Testis (tissue), 5 donors: ENCODE measurements at places on chromosomes 6 and 20. TPM values are rescaled to one million over a fixed set of nuclear protein-coding genes. Genes with fewer than 3 reads are reported as not detected.

DNA sequence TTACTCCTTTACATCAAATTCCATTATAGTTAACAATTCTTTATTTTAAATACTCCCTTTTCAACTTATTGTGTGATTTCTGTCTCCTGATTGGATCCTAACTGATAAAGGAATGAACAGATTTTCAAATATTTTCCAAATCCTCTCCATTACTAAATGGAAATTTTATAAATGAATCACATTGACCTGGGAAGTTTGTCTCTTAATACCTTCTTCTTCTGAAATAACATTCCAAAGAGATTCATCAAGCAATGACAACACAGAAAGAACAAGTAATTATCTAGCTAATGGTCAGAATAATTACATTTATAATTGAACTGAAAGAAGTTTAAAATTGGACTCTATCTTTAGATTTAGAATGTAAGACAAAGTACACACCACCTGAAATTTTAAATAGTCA is 515.4 kb upstream of the PTCHD4 start:
- H3K27me3 ChIP-seq, result no peaks in the 10 kb centered on the region
- no peaks in the 10 kb centered on the region for H3K36me3 ChIP-seq
- no peak overlapping the region for H3K4me3 ChIP-seq
- H3K27ac ChIP-seq, result no peak overlapping the region
- no peaks in the 10 kb centered on the region for H3K4me1 ChIP-seq
- DNase-seq, result no peak

DNA sequence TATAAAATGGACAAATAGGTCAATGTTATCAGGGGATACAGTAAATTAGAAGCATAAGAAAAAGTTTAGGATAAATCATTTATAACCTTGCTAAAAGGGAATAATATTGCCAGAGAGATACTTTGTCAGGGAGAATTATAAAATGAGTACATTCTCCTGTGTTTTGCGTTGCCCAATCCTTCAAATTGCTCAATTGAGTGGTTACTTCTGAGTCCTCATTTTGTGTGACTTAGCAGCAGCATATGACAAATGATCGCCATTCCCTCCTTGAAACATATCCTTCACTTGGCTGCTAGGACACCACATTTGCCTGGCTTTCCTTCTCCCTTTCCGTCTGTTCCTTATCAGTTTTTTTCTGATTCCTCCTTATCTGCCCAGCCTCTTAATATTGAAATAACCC is 106.7 kb upstream of the FLRT3 start:
- no peak for DNase-seq
- no peaks in the 10 kb centered on the region for H3K27me3 ChIP-seq
- H3K4me3 ChIP-seq, result no peak overlapping the region
- no peak overlapping the region for H3K27ac ChIP-seq
- no peaks in the 10 kb centered on the region for H3K4me1 ChIP-seq
- H3K36me3 ChIP-seq, result no peaks in the 10 kb centered on the region

GRCh38 chr6:140921366-140922226 is 1211.1 kb upstream of the GJE1 start:
- no peaks in the 10 kb centered on the region for H3K4me1 ChIP-seq
- DNase-seq, result peak; percentile 46
- H3K36me3 ChIP-seq, result no peaks in the 10 kb centered on the region
- H3K27me3 ChIP-seq, result no peaks in the 10 kb centered on the region
- H3K27ac ChIP-seq, result no peak overlapping the region

- no peaks in the 10 kb centered on the region for H3K36me3 ChIP-seq
- H3K27me3 ChIP-seq, result no peaks in the 10 kb centered on the region
- no peaks in the 10 kb centered on the region for H3K4me1 ChIP-seq
- H3K4me3 ChIP-seq, result no peak overlapping the region
- no peak for DNase-seq
- no peak overlapping the region for H3K27ac ChIP-seq
These were observed 17.9 kb downstream of the CASS4 start for GRCh38 chr20:56429941-56430340.

- no peaks in the 10 kb centered on the region for H3K4me1 ChIP-seq
- H3K36me3 ChIP-seq, result no peaks in the 10 kb centered on the region
These were observed 12.1 kb upstream of the MLN start for GRCh38 chr6:33815854-33816253.

GRCh38 chr6:30537931-30538330 is 18.4 kb downstream of the GNL1 start:
- peaks cover 6% of the 10 kb centered on the region for H3K4me1 ChIP-seq
- H3K27me3 ChIP-seq, result no peaks in the 10 kb centered on the region
- no peak overlapping the region for H3K4me3 ChIP-seq
- H3K27ac ChIP-seq, result no peak overlapping the region
- H3K36me3 ChIP-seq, result no peaks in the 10 kb centered on the region

GRCh38 chr20:62377064-62377461 is 9.8 kb upstream of the RPS21 start:
- H3K36me3 ChIP-seq, result no peaks in the 10 kb centered on the region
- H3K27ac ChIP-seq, result peak overlapping the region; percentile 32
- no peak for DNase-seq
- peaks cover 68% of the 10 kb centered on the region for H3K4me1 ChIP-seq
- H3K4me3 ChIP-seq, result no peak overlapping the region
- no peaks in the 10 kb centered on the region for H3K27me3 ChIP-seq

GRCh38 chr6:50722829-50723554 is 9.7 kb downstream of the TFAP2D start:
- no peaks in the 10 kb centered on the region for H3K36me3 ChIP-seq
- no peak for DNase-seq
- no peaks in the 10 kb centered on the region for H3K27me3 ChIP-seq
- H3K27ac ChIP-seq, result no peak overlapping the region
- H3K4me1 ChIP-seq, result no peaks in the 10 kb centered on the region

DNA sequence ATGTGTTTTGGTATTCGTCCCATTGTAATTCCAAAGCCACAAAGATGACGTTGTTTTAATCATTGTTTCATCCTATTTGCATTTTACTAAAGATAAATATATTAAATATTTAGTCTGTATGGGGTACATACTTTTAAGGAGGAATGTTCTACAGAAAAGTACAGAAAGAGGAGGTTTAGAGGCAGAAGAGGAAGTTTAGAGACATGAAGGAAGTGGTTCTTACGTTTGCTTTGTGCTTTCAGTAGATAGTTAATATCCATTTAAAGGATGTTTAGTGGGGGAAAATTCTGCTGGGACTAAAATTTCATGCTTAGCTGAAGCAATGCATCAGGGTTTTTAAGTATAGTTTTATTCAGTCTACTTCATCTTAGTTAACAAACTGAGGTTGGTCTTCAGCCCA is 116.6 kb downstream of the CRYBG1 start:
- DNase-seq, result no peak
- peaks cover 3% of the 10 kb centered on the region for H3K4me1 ChIP-seq
- H3K27ac ChIP-seq, result no peak overlapping the region
- no peaks in the 10 kb centered on the region for H3K36me3 ChIP-seq
- H3K4me3 ChIP-seq, result no peak overlapping the region

- no peaks in the 10 kb centered on the region for H3K27me3 ChIP-seq
- no peak for DNase-seq
- no peak overlapping the region for H3K27ac ChIP-seq
- H3K4me3 ChIP-seq, result no peak overlapping the region
- H3K4me1 ChIP-seq, result no peaks in the 10 kb centered on the region
These were observed 2.3 kb upstream of the MAS1L start for GRCh38 chr6:29490055-29490454.

- no peak for DNase-seq
- H3K4me3 ChIP-seq, result no peak overlapping the region
- H3K27ac ChIP-seq, result no peak overlapping the region
- H3K36me3 ChIP-seq, result no peaks in the 10 kb centered on the region
- H3K4me1 ChIP-seq, result no peaks in the 10 kb centered on the region
These were observed 24.7 kb downstream of the RALGAPB start for GRCh38 chr20:38497246-38497935.

DNA sequence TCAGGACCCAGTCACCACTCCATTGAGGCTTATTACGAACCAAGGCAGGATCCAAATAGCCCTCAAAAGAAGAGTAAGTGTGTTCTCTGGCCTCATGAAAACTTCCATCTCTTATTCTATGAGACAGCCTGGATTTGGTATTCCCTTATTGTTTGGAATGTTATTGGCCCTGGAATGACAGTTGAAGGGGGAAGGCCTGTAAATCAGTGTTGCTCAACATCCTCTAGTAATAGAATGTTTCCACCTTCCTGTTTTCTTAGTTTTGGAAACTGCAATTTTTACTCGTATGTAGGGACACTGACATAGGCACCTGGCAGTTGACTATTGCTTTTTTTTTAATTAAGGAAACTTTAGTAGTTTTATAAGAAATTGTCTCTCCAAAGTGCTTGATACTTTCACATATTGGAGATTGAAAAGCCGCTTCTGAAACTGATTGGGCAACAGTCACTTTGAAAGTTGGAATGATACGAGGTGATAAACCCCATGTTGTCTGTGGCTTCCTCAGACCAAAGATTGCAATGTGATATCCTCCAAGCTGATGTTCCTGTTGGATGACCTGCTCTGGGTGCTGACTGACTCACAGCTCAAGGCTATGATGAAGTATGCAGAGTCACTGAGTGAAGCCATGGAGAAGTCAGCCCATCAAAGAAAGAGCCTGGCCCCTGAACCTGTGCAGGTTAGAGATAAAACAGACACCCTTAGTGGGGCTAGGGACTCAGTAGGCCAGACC is 43.1 kb downstream of the BLTP3A start:
- no peaks in the 10 kb centered on the region for H3K27me3 ChIP-seq
- no peaks in the 10 kb centered on the region for H3K4me1 ChIP-seq
- H3K36me3 ChIP-seq, result no peaks in the 10 kb centered on the region
- no peak for DNase-seq
- no peak overlapping the region for H3K27ac ChIP-seq

GRCh38 chr6:41278699-41279405 is 7.6 kb downstream of the TREM1 start:
- no peaks in the 10 kb centered on the region for H3K36me3 ChIP-seq
- DNase-seq, result peak; percentile 65
- H3K4me3 ChIP-seq, result no peak overlapping the region
- no peaks in the 10 kb centered on the region for H3K27me3 ChIP-seq
- H3K4me1 ChIP-seq, result peaks cover 4% of the 10 kb centered on the region

DNA sequence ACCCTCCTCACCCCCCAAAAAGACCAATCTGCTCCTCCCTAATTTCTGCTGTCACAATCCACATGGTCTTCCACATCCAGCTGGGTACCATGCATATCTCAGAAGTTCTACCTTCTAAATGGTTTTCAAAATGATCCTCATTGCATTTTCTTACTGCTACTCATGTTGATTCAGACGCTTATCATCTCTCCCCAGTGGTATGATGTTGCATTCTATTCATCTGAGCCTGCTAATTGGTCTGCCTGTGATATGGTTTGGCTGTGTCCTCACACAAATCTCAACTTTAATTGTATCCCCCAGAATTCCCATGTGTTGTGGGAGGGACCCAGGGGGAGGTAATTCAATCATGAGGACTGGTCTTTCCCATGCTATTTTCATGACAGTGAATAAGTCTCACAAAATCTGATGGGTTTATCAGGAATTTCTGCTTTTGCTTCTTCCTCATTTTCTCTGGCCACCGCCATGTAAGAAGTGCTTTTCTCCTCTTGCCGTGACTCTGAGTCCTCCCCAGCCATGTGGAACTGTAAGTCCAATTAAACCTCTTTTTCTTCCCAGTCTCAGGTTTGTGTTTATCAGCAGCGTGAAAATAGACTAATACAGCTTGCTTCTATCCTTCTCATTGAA is 41.4 kb upstream of the CLIC5 start:
- H3K4me1 ChIP-seq, result no peaks in the 10 kb centered on the region
- H3K36me3 ChIP-seq, result no peaks in the 10 kb centered on the region

DNA sequence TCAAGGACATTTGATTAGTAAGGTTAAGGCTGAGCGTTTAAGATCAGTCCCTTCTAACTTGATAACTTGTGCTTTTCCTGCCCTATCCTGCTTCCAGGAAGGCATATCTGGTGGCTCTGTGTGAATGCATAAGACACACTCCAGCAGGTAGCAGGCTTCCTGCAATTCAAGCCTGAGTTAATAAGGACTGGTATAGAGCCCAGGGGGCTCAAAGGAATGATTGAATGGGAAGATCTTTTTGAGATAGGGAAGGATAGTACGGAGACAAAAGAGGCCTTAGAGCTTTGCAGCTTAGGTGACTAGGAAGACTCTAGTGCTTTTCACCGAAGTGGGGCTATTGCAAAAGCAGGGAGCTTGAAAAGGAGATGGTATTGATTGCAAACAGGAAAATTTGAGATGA is 307.1 kb downstream of the GRIK2 start:
- DNase-seq, result no peak
- H3K27me3 ChIP-seq, result no peaks in the 10 kb centered on the region
- H3K36me3 ChIP-seq, result no peaks in the 10 kb centered on the region
- no peaks in the 10 kb centered on the region for H3K4me1 ChIP-seq

- DNase-seq, result no peak
- peaks cover 11% of the 10 kb centered on the region for H3K4me1 ChIP-seq
- H3K27me3 ChIP-seq, result no peaks in the 10 kb centered on the region
- no peaks in the 10 kb centered on the region for H3K36me3 ChIP-seq
- no peak overlapping the region for H3K27ac ChIP-seq
- H3K4me3 ChIP-seq, result no peak overlapping the region
These were observed 4.4 kb downstream of the SRSF6 start for GRCh38 chr20:43461894-43462659.

DNA sequence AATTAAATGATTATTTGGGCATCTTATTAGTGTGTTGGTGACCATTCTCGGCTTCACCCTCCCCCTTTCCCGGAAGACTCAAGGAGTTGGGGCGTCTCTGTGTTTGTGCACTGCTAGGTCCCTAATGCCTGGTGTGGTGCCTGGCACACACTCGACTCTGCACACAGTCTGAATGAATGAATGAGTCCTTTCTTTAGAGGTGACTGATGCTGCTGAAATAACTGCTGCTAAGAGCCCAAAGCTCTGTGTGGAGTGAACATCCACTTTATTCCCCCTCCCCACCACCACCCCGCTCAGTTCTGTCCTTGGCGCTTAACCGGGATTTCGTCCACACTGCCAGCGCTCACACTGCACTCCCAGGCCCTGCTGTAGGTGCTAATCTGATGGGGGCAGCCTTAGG is 1.2 kb upstream of the PHACTR3 start:
- H3K4me1 ChIP-seq, result peaks cover 11% of the 10 kb centered on the region
- H3K27me3 ChIP-seq, result no peaks in the 10 kb centered on the region
- H3K36me3 ChIP-seq, result no peaks in the 10 kb centered on the region
- DNase-seq, result no peak
- no peak overlapping the region for H3K4me3 ChIP-seq

DNA sequence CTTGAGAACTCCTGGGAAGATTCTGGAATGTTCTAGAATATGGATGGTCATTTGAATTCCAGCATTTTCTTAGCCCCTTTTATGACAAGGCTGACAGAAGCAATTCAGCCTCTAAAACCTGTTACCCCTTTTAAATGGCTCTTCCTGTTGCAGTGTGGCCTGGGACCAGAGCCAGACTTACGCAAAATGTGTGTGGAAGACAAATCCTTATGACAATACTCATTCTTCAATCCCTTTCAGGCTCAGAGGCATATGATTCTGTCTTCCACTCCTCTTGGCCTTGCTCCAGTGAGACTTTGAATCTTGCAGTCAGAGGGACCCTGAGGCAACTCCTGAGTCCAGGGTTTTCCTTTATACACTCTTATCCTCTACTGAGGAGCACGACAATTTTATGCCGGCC is 287.0 kb downstream of the CLIC5 start:
- H3K36me3 ChIP-seq, result no peaks in the 10 kb centered on the region
- H3K27ac ChIP-seq, result no peak overlapping the region
- H3K4me1 ChIP-seq, result no peaks in the 10 kb centered on the region

SPAG4 gene
- total RNA-seq, result 21.6 TPM

OSBPL2 gene
- total RNA-seq, result 49.8 TPM

WFDC12 gene
- not detected for total RNA-seq
